ENCODE measurements at places on chromosomes 16 and 17.

- no peak for DNase-seq
Observed at GRCh38 chr17:20225162-20226115, 216.3 kb downstream of the SPECC1 start.

DNA sequence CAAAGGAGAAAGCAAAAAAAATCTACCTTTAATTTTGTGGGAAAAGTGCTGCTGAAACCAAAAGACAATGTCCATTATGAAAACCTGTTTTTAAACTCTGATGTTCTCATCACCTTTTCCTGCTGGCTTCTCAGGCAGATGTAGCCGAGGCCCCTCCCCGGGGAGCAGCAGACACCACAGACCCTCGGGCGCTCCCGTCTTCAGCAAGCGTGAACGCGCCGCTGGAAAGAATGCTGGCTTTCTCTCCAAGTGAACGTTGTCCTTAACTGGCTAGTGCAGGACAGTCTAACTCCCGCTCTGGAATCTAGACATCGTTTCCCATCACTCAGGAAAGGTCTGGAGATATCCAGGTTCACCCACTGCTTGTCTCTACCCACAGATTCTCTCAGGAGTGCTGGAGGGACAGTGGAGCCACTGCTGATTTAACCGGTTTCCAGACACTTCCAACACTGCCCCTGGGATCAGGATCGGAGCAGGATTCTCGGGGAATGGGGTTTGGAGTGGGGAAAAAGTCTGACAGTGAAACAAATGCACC, 211.2 kb downstream of the RBFOX3 start:
- no peak for DNase-seq

DNA sequence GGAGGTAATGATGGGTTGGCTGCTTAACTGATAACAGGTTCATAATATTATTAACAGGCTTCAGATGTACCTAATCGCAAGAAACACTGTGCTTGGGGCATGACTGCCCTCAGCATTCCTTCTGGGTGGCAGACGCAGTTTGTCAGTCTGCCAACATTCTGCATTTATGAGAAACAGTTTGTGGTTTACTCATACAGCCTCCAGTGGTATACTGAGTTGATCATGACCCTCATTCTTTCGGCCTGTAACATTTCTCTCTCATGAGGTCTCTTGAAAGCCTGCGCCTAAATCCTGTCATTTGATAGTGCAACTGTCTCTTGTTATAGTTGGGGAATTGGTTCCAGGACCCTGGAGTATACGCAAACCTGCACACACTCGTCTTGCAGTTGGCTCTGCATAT, 4.9 kb upstream of the RUSF1 start:
- peak; percentile 68 for DNase-seq

DNA sequence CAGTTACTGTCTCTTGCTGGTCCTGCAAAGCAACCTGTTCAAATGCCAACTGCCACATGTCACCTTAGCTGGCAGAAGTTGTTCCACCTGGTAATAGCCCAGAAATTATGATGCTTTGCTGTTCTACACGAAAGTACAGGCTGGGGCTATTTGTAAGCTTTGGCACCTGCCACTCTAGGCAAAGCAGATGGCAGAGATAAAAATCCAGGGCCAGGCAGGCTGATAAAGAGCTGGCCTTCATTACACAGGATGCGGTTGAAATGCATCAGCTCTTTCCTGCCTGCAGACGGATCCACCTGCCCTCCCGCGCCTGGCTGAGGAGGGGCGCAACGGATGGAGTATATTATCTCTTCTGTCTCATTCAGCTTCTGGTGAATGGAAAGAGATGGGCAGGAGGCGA, 29.3 kb upstream of the KDM8 start:
- DNase-seq: no peak

DNA sequence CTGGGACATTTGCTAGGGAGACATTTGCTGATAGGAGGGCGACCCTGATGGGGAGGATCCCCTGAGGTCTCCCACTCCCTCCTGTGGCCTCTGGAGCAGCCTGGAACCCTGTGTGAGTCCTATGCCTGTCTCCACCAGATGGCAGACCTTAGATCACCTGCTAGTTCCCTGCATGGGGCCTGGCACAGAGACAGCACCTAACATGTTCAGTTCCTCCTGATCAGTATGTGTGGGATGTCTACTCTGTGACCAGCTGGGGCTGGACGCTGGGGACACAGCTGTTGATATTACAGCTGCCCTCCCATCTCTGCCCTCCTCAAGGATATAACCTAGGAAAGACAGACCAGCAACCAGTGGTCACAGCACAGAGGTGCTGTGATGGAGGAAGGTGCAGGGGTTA, 1.1 kb upstream of the ADCY7 start:
- no peak for DNase-seq

DNA sequence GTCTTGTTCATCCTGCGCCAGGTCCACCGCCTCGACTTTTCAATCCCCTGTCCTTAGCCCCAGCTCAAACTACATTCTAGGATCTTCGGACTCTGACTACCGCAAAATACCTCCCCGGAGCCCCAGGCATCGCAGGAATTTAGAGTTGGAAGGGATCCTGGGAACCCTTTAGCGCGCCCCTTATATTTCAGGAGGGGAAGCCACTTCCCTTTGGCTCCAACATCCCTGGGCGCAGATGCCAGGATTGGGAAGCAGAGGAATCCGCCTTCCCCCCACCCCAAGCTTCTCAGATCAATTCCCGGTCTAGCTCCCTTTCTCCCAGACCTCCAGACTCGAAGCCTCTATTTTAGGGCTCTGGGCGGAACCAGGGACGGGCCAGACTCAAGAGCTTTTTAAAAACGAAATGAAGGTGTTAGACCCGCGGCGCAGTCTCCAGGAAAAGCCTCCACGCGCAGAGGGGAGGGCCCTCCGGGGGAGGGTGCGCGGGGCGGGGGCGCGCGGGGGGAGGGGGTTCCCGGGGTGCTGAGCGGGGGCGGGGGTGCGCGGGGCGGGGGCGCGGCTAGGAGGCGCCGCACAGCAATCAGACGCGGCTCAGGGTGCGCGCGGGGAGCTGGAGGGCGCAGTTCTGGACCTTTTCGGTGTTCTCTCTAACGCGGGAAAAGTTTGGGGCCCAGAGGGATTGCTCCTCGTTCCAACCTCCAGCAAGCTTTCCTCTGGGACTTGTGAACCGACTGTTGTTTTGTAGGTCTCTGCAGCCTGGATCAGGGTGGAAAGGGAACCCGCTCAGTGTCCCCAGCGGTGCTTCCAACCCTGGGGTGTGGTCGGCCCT, 1.6 kb downstream of the AHSP start:
- no peak for DNase-seq

DNA sequence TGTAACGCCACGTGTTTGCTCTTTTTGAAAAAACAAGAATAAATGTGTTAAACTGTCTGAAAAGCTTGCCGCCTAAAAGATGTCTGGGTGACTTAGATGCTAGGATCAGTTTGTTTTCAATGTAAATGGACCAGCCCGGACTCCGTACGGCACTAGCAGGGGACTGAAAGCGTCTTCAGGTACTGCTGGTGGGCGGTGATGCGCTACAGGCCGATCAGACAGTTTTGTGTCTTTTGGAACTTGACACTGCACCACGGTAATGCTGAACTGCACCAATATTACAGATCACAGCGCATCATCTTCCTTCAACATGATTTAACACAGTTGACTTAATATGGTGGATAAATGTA, 727 bp upstream of the MBTPS1 start:
- peak; percentile 15 for DNase-seq

DNA sequence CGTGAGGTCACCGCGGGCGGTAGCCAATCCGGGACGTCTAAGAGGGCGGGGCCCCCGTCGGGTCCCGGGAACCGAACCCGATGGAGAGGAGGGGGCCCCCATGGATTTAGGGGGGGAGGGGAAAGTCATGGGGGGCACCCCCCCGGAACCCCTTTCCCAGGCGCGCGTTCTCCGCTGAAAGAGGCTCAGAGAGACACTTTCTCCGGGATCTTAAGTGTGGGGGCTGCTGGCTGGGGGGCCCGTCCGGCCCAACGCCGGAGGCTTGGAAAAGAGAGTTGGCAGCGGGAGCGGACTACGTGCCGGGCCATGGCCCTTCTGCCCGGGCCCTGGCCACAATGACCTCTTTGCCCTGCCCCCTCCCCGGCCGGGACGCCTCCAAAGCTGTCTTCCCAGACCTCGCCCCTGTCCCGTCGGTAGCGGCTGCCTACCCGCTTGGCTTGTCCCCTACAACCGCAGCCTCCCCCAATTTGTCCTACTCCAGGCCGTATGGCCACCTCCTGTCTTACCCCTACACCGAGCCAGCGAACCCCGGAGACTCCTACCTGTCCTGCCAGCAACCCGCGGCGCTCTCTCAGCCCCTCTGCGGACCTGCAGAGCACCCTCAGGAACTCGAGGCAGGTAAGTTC, at the start of gene DLX4:
Gene DLX4, plus strand, starts transcription at position 57 of the 626 bp plus-strand sequence. Its CDS starts 279 bp downstream, at position 336.
- no peak for DNase-seq

- DNase-seq: peak; percentile 17
Observed at GRCh38 chr16:23509782-23510163, 521 bp downstream of the GGA2 start.

DNA sequence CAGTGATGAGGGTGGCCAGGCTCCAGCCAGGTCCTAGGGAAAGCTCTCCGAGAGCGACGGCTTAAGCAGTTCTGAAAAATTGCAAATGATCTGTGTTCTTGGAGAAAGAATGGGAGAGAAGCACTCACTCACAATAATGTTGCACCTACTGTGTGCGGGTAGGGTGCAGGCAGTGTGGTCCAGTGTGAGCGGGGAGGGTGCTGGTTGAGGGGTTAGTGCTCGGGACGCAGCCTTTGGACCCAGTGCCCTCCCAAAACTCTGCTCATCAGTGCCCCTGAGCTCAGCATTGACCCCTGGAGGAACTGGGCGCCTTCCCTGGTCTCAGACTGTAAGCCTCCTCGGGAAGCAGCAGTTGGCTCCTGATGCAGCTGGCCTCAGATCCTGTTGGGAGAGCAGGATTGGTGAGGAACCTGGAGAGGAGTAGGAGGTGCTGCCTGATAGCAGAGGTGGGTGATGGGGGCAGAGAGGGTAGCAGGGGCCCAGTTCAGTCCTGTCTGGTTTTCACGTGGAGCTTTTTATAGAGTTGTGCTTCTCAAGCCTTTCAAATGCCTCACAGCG, 23.6 kb upstream of the ZNF750 start:
- DNase-seq: no peak

- no peak for DNase-seq
Observed at GRCh38 chr17:67532326-67532871, 155.3 kb downstream of the PITPNC1 start.

GRCh38 chr17:15249487-15249886, 15.6 kb downstream of the PMP22 start:
- DNase-seq: no peak

DNA sequence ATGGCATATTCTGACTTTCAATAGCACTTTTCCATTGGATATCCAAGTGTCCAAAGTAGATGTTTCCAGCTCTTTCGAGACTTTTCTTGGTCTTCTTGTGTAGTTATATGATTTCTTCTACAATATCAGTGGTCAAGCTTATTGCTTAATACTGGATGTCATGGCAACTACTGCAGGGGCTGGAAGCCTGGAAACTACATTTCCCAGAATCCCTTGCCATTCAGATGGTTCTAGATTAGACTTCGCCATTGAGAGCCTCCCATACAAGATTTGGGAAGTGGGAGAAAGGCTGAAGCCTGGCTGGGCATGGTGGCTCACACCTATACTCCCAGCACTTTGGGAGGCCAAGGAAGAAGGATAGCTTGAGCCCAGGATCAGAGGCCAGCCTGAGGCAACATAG, 153.6 kb downstream of the C16orf95 start:
- no peak for DNase-seq

GRCh38 chr16:57110937-57111336, 18.6 kb downstream of the CPNE2 start:
- DNase-seq: no peak

DNA sequence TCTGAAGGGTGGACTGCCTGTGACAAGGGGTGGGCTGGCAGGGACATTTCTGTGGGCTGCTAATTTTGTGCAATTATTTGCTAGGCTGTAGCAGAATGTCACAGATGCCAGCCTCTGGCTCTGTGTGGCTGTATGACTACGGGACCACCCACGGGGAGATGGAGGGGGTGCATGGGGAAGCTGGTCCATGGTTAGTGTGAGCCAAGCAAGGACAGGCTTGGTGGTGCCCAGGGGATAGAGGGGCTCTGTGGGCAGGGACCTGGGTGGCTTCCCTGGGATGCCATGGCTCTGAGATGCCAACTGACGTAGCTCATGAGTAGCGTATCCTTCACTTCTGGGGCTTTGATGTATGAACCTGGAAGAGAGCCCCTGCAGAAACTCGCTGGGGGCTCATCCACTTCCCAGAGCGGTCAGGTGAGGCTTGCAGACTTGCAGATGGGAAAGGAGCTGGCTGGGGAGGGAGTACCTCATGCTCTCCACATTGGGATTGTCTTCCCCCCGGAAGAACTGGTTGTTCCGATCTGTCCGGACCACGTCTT, 87.2 kb downstream of the TBC1D16 start:
- DNase-seq: no peak

GRCh38 chr17:55865072-55865762, 114.4 kb downstream of the PCTP start:
- no peak for DNase-seq

DNA sequence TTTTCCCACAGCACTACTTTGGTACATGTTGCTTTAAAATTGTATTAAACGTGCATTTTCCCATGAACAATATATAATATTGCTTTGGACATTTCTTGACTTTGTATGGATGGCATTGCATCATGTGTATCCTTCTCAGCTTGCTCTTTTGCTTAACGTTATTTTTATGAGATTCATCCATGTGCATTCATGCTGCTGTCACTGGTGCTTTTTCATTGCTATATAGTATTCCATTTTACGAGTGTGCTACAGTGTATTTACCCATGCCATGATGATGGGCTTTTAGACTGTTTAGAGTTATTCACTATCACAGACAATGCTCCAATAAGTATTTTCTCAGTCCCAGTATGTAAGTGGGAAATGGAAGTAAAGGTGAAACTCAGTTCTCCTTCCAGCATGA, 195.2 kb upstream of the COX10 start:
- DNase-seq: no peak

DNA sequence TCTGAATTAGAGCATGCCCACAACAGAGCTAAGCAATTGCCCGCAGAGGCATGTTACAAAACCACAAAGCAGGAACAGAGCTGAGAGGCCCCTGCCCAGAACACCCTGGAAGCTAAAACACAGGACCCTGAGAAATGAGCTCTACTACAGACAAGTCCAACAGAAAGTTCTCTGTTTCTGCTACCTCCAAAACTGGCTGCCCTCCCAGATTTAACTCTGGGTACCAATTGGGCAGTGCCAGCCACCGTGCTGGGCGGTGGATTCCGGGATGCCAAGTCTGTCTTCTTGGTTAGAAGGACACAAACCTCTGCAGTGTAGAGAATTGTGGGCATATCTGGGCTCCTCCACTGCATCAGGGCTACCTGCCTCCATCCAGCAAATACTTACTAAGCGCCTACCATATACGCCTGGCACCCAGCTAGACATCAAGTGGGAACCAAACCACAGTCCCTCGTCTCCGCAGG, 1.0 kb downstream of the CMTM4 start:
- DNase-seq: no peak

DNA sequence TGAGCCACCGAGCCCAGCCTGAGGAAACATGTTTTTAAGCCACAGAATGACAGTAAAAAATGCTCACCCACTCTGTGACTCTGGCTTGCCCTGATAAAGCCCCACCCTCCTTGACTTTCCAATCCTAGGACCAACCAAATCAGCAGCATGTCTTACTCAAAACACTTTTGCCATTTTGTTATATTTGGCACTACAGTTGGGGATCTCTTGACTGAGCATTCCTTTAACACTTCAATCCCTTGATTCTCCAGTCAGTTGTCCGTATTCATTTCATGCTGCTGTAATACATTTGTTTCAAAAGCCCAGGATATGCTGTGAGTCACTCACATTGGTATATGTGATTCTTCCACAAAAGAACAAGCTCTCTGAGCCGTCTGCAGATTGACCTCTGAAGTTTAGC, 8.2 kb downstream of the MYH3 start:
- DNase-seq: no peak

- DNase-seq: no peak
Observed at GRCh38 chr17:21463779-21464407, 87.7 kb downstream of the KCNJ12 start.

GRCh38 chr16:59213952-59214351, 479.8 kb upstream of the GOT2 start:
- no peak for DNase-seq
